ENCODE measurements at places on chromosomes 12 and 14. TPM values are rescaled to one million over a fixed set of nuclear protein-coding genes. Genes with fewer than 3 reads are reported as not detected.

DNA sequence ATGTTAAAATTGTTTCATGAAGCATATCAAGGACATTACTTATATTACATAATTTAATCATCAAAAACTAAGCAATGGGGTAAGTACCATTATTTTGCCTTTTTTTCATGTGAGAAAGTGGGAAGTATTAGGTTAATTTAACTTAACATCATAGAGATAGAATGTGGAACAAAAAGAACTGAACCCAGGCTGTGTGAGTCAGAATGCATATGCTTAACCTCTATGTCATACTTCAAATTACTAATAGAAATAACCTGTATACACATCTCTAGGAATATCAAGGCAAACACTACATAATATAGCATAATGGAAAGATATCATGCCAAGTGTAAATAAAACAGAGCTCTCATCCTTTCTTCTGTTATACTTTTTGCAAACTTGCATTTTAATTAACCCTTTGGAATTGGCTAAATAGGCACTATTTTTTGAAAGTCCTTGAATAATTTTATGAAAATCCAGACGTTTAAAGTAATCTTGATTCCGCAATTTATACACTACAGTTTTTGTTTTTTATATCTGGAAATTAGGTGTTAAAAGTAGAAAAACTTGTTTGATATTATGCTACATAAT, 777.7 kb downstream of the SLC6A15 start:
- DNase-seq = no peak

DNA sequence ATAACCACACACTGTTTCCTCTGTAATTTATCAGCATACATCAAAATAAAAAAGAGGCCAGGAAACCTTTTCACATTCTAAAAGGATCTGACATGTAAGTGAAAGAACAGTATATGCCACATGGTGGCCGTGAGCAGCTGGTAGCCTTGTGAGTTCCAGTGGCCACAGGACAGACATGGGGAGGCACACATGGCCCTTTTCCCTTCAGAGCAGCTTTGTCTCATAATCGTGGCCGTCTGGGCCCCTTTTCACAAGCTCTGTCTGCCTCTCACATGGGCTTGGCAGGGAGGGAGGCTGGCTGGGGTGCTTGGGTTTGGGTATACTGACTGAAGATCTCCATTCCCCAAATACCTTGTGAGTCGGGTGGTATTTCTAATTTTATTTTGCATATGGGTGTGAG, 1.5 kb upstream of the ZDHHC22 start:
- no peak for DNase-seq

DNA sequence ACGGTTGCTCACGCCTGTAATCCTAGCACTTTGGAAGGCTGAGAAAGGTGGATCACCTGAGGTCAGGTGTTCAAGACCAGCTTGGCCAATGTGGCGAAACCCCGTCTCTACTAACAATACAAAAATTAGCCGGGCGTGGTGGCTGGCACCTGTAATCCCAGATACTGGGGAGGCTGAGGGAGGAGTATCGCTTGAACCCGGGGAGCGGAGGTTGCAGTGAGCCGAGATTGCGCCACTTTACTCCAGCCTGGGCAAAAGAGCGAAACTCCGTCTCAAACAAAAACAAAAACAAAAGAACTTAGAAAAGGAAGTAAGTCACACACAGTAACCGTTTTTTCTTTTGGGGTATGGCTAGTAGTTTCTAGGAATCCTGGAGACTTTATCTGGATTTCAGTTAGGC, 1.7 kb upstream of the PALS1 start:
- DNase-seq = no peak

DNA sequence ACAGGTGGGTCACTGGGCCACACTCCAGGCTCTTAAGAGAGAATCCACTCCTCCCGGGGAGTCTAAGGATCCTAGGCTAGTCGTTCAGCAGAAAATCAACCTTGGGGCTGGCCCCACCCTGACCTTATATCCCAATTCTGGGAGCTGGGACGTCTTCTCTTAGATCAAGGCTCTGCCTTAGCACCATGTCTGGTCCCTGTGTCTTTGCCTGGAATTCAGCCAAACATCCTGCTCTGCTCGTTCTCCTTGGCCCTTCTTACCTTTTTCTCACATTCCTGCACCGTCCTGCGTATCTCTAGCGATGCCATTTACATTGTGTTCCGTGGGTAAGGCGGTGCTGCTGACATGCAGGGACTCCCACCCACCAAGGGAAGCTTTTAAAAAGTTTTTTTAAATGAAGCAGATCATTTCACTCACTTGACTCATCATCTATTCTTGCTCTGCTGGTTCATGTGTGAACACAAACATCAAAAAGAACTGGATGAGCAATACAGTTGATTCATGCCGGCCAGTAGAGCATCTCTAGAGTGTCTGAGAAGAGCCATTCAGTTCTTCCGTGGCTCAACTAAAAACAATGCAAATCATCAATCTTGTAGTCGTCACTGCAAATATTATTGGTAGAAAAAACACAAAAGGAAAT, 50.2 kb downstream of the KCNK13 start:
- peak; percentile 2 for DNase-seq

- no peak for DNase-seq
Measured at GRCh38 chr12:101209319-101210302, at the start of gene SLC5A8. Gene SLC5A8, minus strand, starts transcription at chr12:101210238. Its CDS starts 390 bp downstream, at chr12:101209848.

DNA sequence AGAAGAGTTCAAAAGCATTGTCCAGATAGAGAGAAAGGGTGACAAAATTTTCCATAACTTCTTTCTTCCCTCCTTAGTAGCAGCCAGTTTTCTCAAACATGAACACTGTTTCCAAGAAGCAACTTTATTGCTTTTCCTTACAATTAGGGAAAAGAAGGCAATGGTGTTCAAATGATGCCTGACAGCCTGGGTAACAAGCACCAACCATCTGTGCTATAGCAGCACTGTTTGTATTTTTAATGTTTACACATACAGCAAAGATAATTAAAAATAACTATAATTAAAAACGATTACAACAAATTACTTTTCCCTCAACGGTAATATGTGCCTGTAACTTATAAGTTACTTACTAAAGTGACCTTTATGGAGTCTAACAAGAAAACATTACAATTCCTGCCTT, 450.6 kb upstream of the LMO3 start:
- DNase-seq = no peak

GRCh38 chr12:3745152-3745551, 7.8 kb downstream of the CRACR2A start:
- DNase-seq = no peak

SMOC1 gene
- total RNA-seq = not detected

DNA sequence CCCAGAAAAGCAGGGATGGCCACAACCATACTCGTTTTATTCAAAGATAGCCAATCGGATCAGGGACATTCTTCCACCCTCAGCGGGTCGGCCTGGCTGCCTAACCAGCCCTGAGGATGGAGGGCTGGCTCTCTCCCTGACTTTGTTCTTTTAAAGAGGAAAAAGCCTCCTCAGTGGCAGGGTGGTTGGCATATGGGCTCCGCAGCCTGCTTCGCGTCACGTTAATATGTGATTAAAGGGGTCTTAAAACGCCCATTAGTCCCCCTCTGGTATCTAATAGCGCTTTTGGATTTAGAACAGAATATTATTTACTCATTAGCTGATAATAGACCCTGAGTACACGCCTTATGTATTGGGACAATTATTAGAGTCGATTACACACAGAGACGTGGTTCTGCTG, 199.4 kb downstream of the PHETA1 start:
- DNase-seq = no peak

NEUROD4 gene
- total RNA-seq = not detected
